ENCODE measurements at places on chromosomes 7 and 10.
A peak's percentile ranks its signal among the peaks of the same experiment; 100 is the strongest.

DNA sequence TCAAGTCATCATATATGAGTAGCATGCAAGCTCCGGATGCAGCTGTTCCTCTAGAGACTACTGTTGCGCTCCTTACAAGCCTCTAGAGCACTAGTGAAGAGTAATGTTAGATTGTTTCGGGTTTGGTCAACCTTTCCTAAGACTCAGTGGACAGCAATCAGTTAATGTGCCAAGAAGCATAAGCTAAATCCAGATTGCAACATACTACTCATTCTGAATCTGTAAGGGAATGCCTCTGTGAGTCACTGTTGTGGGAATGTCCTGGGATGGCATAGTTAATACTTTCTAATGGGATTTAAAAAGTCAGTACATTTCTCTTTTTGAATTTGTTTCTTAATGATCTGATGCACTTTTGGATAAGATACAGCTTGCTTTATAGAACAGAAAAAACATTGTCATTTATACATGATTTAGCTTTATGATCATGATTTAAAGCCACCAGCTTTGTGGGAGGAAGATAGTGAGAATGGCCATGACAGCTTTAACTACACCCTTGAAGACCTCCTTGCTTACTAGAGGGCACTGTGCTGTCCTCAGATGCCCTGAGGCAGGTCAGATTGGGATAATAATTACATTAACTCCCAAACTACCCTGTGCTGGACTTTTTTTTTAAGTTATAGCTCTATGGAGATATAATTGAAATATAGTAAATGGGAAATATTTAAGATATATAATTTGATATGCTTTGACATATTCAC lies 138.4 kb downstream of the SDK1 start:
- DNase-seq, result no peak

DNA sequence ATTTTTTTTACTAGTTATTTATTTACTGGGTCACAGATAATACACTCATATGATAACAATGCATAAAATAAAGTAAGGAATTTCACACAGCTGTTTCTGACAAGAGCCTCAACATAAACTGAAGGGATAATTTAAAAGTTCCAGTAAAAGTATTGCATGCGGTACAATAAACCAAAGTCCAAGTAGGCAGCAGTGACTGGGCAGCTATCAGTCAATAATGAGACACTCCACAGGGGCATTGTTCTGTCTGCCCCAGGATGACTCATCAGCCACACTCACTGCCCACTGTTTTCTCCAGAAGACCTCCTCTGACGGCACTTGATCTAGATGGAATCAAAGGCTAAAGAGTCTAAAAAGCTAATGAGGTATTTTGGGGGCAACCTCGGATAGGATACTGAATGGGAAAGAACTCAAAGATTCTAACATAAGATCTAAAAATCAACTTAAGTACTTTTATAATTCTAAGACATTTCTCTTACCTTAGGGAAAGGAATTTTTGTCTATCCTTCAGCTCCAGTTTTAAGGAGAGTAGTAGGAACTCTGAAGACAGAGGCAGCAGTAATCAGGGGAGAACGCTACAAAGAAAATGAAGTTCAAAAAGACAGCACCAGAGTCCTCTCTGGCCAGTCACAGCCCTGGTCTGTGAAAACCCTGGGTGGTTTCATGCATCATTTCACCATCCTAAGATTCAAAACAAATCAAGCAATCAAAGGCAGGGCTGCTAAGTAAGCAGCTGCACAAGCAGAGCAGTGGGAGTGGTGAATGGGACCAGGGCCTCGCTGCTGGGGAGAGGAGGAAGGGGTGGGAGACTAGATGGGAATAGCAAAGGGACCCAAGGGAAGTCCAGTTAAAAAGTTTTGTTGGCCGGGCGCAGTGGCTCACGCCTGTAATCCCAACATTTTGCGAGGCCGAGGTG lies 175.1 kb downstream of the AVL9 start:
- no peak for DNase-seq

DNA sequence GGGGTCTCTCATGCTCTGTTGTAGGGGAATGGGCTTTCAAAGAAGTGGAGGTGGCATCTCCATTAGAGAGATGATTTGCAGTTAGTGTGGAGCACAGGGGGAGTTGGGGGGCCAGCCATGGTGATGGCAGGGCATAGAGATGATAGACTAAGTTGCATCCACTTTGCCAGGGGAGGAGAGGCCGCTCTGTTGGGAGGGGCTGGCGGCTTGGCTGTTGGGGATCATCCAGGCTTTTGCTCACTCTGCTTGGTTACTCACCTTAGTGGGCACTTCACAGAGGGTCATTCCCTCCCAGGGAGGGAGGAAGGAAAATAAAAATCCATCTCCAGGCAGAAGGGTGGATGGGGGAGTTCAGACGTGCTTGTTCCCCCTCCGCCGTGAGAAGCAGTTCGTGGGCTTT lies 31.4 kb upstream of the CDH23 start:
- no peak for DNase-seq

- no peak for DNase-seq
Observed at GRCh38 chr7:122702872-122703510, at the start of gene RNF148. TSS of gene RNF148 (minus strand) at chr7:122702922. CDS start at chr7:122702750, 172 bp downstream.

GRCh38 chr7:26616235-26616634 lies 248.2 kb downstream of the SKAP2 start:
- DNase-seq, result no peak

DNA sequence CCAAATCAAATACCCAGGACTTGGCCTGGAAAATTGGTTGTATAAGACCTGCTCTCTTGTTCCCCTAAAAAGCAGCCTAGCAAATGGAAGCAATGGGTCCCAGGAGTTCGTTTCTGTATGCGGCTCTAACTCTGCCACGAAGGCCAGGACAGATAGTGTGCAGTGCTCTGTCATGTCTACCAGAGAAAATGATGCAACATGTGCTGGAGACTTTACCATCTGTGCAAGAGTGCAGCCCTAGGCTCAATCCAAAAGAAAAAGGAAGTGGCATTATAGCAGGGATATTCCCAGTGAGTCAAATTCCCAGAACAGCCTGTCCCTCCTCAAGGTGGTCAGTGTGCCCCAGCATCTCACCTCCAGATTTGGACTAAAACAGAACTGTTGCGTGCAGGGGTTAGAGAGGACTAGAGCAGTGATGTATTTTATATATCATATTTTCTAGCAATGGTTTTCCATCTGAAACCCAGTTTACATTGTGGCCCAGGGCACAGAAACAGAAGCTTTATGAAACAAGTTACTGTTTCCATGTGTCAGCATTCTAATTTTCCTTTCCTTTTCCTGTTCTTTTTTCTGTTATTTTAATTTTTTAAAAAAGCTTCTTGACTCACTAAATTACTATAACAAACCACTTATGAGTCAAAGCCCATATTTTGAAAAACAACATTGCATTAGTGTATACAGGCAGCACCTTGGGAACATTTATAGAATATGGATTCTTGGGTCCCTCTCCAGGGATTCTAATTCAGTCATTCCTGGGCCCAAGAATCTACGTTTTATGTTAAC lies 311.2 kb downstream of the RNLS start:
- no peak for DNase-seq

DNA sequence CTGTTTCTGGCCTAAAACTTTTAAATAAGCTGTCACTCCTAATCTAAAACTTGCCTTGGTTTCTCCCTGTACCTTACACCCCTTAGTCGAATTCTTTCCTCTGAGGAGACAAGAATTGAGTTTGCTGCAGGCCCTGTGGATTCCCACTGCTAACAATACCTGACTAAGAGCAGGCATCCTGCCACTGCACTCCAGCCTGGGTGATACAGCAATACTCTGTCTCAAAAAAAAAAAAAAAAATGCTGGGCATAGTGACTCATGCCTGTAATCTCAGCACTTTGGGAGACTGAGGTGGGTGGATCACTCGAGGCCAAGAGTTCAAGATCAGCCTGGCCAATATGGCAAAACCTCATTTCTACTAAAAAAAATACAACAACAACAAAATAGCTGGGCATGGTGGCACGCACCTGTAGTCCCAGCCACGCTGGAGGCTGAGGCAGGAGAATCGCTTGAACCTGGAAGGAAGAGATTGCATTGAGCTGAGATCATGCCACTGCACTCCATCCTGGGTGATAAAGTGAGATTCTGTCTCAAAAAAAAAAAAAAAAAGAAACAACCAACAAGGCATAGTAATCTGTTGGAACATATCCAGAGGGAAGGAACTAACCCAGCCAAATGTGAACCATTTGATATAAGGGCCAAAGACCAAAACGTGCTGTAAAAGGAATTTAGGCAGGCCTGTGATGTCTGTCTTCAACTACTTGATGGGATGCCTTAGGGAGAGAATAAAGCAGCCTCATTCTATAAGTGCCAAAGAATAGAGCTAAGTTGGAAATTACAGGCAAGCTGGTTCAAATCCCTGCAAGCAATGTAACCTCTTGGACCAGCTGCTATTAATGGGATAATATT lies 732.7 kb upstream of the AUTS2 start:
- no peak for DNase-seq

GRCh38 chr10:58698777-58699356 lies 186.2 kb downstream of the BICC1 start:
- DNase-seq, result no peak

- DNase-seq, result no peak
Observed at GRCh38 chr10:3750006-3750816, 34.8 kb downstream of the KLF6 start.

DNA sequence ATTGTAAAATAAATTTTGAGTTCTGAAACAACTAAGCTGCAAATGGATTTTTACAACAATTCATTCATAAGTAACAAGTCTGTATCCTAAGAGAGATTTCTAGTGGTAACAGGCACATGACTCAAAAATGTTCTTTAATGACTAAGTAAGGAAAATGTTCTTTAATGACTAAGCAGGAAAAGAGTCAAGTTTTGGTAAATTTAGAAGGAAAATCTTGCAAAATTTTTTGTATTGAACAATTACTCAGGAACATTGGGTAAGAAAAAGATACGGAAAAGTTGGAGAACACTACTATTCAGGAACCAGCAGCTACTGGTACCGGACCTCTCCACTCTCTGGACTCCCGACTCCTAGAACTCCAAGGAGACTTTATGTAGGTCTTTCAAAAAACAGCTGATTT lies 33.5 kb downstream of the HYCC1 start:
- no peak for DNase-seq

GRCh38 chr10:110425684-110426293 lies 71.9 kb upstream of the DUSP5 start:
- no peak for DNase-seq

GRCh38 chr10:102596506-102596971 lies 47.7 kb upstream of the TRIM8 start:
- peak; percentile 47 for DNase-seq

GRCh38 chr10:120456626-120457430 lies at the start of gene PLPP4:
TSS of gene PLPP4 (plus strand) at chr10:120457227. CDS start at chr10:120457306, 79 bp downstream.
- no peak for DNase-seq
